ENCODE measurements at places on chromosomes 7 and 10. TPM values are rescaled to one million over a fixed set of nuclear protein-coding genes. Genes with fewer than 3 reads are reported as not detected.

The ARHGAP22 gene
- 86.9 TPM for total RNA-seq

The VWC2 gene
- total RNA-seq: not detected

The ACSM6 gene
- total RNA-seq: not detected

The ABCB4 gene
- total RNA-seq: not detected

The TMEM273 gene
- 1.3 TPM for total RNA-seq

The OPN1SW gene
- total RNA-seq: not detected

The GNAT3 gene
- not detected for total RNA-seq

The CPA2 gene
- total RNA-seq: not detected

The NEUROG3 gene
- total RNA-seq: not detected

The DNAH11 gene
- 1.3 TPM for total RNA-seq

The MYO3A gene
- total RNA-seq: not detected

The TEX36 gene
- not detected for total RNA-seq

The SLC13A4 gene
- total RNA-seq: not detected

The CALML3 gene
- total RNA-seq: not detected

The TET1 gene
- total RNA-seq: 0.21 TPM

The RAPGEF5 gene
- 106 TPM for total RNA-seq

The FRAT1 gene
- 3.2 TPM for total RNA-seq

The SGCE gene
- 70.2 TPM for total RNA-seq

The LIPJ gene
- total RNA-seq: not detected

The CHRM2 gene
- not detected for total RNA-seq

The CALHM1 gene
- total RNA-seq: not detected

The KIAA1549 gene
- 1.9 TPM for total RNA-seq

The AMZ1 gene
- total RNA-seq: not detected

The ZRANB1 gene
- total RNA-seq: 24.1 TPM

Data from pulmonary artery endothelial cell (primary cell).